BJ (cell line): ENCODE measurements at places on chromosomes 13 and 19.

- DNase-seq: no peak
These were observed 166.1 kb upstream of the MYO16 start for GRCh38 chr13:108463340-108463739.

GRCh38 chr13:27774169-27774568, 18.1 kb upstream of the GSX1 start:
- no peak for DNase-seq

DNA sequence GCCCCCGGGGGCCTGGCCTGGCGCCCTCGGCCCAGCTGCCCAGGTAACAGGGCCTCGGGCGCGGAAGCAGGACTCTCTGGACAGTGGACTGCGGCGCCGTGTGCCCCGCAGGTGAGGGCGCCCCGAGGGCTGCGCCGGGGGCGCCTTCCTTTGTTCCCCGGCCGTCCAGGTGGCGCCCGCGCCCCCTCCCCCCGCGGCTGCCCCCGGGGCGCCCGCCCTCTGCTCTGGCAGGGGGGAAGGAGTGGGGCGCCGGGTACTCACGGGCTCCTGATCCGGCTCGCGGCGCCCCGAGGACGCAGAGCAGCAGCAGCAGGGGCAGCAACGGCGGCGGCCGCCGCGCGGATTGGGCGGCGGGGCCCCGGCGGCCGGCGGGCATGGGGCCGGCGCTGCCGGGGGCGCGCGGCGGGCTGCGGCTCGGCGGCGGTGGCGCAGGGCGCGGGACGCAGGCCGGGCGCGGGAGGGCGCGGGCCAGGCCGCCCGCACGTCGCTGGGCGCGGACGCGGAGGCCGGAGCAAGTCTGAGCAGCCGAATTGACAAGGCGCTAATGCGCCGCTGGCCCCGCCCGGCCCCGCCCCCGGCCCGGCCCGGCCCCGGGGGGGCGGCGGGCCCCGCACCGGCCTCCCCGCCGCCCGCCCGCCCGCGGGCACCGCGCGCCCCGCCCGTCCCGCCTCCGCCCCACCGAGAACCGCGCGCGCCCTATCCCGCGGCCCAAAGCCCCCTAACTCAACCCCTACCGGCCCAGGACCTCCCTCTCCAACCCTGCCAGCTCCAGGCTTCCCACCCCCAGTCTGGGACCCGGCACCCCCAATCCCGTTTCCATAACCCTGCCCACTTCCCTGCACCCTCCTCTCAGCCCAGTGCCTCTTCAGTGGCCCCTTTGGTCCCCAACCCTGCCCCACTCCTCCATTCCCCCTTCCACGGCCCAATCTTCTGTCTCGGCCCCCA, at the start of gene CRLF1:
Gene CRLF1, minus strand, starts transcription at position 519 of the 945 bp plus-strand sequence. Its CDS starts 143 bp downstream, at position 376.
- no peak for DNase-seq

- DNase-seq: no peak
These were observed 41.2 kb downstream of the PCCA start for GRCh38 chr13:100130092-100130491.

- no peak for DNase-seq
These were observed 5.8 kb downstream of the MISP3 start for GRCh38 chr19:14078411-14078810.

DNA sequence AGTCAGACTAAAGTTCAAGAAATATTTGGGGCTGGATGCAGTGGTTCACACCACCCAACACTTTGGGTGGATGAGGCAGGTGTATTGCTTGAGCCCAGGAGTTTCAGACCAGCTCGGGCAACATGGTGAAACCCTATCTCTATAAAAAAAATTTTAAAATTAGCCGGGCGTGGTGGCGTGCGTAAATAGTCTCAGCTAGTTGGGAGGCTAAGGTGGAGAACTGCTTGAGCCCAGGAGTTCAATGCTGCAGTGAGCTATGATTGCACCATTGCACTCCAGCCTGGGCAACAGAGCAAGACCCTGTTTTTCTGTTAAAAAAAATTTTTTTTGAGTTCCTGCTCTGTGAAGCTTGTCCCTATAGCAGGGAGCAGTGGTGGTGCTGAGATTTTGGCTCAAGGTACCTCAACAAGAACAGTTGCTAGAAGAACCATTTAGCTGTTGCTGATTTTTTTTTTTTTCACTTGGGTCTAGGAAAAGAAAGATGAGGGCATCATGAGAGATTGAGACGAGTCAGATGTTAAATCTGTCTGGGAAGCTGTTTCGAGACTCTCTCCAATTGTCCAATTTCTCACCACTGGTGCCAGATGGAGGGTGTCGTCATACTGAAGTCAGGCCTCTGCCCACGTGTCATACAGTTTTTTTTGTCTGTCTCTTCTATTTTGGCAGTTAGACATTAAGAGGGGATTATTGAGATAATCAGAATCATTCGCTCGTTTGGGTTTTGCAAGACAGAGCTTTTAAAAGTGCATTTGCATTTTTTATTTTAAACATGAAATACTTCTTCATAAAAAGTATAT, 3.7 kb downstream of the SLC25A42 start:
- no peak for DNase-seq

DNA sequence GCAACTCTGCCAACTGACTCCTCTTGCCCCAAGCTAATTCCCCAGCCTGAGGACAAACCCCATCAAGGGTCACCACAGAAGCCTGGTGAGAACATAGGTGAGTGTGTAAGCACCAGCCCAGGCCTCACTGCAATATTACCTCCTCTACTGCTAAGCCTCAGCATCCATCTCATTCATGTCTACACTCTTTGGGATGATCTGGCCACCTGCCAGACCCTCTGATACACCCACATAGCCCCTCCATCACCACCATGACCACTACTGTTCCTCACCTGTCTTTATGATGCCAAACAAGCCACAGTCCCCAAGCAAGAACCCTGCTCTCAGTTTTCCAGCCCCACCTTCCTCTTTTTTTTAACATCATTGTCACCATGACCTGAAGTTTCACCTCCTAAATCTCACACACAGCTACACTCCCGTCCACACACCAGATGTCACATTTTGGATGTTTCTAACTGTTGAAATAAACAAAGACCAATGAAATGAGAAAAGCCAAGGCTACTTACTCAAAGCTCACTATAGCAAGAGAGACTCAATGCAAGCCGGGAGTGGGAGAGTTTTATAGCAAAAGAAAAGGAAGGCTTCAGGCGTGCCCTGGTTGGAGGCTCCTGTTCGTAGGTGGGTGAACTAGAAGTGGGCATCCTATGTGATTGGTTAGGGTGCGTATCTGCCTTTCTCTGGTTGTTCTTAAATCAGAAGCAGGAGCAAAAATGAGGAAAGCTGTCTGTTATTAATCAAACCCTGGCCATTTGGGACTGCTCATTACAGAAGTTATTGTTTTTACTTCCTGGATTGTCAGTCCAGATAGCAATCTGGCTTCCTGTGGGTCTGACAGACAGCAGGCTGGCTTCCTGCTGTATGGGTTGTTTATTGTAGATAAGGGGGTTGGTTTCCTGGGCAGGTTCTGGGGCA, 2.0 kb downstream of the ZNF792 start:
- no peak for DNase-seq

DNA sequence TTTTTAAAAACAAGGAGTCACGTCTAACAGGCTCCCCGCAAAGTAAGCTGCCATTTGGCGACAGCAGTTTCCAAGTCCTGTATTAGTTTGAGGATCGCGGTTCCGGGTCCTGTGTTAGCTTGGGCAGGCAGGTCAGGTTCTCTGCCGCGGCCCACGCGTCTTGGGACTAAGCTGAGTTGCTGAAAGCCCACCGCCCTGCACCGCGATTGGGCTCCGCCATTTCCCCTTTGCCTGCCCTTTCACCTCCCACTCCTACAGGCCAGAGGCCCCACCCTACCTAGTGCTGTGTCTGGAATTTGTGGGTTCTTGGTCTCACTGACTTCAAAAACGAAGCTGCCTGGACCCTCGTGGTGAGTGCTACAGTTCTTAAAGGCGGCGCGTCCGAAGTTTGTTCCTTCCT, 6.8 kb downstream of the PARP4 start:
- no peak for DNase-seq

GRCh38 chr13:114067886-114068651, 64.4 kb downstream of the RASA3 start:
- DNase-seq: no peak

- no peak for DNase-seq
These were observed 18.7 kb upstream of the SOX21 start for GRCh38 chr13:94731028-94731427.

GRCh38 chr13:114077099-114077932, 55.1 kb downstream of the RASA3 start:
- DNase-seq: no peak

DNA sequence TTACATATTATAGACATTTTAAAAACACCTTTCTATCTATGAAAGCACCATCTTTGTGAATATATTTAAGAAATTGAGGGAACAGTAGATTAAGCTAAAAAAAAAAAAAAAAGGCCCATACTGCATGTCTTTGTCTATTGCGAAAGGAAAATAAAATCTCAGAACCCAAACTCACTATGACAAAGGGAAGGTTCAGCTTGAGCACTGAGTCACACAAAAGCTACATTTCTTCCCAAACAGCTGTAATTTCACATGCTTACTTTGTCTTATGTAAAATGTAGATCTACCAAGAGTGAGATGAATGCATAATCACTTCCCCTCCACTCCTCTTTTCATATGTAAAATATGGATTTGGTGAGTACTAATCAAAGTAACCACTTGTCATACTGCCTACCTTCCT, 640.1 kb upstream of the KLF12 start:
- DNase-seq: no peak

DNA sequence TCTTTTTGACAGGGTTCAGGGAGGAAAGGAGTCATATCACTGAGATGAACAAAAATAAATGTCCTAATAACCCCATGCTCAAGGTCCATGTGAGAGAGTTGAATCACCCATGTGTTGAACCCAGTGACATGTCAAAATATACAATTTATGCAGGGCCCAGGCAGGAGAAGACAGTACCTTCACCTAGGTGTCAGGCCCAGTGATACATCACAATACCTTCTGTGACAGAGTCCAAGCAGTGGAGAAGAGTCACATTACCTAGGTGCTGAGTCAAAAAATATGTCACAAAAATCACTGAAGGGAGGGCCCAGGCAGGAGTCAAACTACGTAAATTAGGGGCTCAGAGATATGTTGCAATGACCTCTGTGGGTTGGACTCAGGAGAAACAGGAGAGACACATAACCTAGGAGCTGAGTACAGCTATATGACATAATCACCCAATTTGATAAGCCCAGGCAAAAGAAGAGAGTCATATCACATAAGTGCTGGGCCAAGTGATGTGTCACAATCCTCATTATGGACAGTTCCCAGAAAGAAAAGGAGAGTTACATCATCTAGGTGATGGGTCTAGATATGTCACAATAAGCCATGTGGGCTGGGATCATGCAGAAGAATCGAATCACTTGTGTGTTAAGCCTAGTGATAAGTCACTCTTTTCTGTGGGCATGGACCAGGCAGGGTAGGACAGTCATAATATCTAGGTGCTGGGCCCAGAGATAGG, 13.8 kb upstream of the ZNF724 start:
- DNase-seq: no peak

- no peak for DNase-seq
These were observed 216.2 kb downstream of the IRS2 start for GRCh38 chr13:109569958-109570711.

GRCh38 chr19:411723-412355, 2.9 kb upstream of the C2CD4C start:
- no peak for DNase-seq

DNA sequence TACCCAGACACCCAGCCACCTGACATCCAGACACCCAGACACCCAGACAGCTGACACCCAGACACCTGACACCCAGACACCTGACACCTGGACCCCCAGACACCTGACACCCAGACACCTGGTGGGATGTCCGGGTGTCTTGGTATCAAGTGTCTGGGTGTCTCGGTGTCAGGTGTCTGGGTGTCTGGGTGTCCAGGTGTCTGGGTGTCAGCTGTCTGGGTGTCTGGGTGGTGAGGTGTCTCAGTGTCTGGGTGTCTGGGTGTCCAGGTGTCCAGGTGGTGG, 18.6 kb downstream of the C19orf12 start:
- no peak for DNase-seq
